ENCODE measurements at places on chromosomes 5 and 9.
A peak's percentile ranks its signal among the peaks of the same experiment; 100 is the strongest.

DNA sequence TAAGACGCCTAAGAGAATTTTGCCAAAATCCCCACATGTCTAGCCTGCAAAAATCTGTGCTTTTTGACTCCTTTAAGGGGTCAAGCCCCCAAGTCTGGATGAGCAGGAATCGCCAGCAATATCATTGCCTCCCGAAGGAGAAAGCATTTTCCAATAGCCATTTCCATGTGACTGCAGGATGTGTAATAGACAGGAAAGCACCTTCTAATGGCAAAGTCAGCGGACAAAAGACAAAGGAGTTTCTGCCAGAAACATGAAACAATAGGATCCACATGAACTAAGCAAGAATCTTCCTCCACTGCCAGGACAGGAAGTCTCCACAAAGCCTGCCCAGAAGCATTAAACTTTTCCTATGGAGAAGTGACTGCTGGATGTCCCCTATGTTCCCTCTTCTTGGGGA lies 177.1 kb upstream of the PCSK5 start:
- DNase-seq = no peak

DNA sequence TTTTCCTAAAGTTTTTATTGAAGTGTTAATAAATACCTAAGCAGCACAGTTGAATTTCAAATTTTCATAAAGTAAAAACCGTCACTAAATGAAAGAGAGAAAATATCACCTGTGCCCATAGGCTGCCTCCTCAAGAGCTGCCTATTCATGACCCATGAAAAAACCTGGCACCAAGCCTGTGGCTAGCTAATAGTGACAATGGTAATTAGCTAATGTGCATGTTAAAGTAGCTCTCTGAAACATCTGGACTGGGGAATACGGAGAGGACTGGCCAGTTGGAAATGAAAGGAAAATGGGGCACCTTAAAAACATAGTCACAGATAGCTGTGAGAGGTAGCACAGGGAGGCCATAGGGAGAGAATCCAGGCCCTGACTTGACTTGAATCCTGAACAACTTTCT lies 5.4 kb upstream of the GNE start:
- no peak for DNase-seq

DNA sequence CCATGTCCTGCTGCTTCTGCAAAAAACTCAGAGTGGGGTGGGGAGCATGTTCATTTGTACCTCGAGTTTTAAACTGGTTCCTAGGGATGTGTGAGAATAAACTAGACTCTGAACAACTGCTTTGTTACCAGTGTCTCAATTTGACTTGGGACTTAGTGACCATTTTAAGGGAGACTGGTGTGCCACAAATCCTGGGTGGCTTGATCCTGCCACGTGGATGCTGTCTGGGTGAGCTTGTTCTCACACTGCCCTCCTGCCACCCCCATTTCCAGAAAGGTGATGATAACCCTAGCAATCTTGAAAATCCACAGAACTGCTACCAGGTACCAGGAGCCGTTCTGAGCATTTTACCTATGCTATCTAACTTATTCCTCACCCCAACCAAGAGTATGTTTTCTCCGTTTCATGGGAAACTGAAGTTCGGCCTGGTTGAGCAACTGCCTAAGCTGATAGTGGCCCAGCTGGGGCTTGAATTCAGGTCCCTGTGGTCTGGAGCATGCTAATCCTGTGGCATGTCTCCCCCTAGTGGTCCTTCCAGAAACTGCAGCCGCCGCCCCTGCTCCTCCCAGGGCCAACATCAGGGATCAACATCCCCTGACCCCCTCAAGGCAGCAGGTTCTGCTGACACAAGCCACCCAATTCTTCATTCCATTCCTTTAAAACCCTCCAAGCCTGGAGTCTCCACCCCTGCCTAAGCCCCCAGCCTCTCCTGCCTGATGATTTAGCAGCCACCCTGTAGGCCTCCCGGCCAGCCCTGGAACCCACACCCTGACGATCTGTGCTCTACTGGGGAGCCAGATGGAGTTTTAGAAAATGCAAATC lies 2.8 kb downstream of the IL3 start:
- DNase-seq = peak; percentile 78

- DNase-seq = no peak
These were observed 35.5 kb downstream of the ARHGEF37 start for GRCh38 chr5:149616727-149617285.

DNA sequence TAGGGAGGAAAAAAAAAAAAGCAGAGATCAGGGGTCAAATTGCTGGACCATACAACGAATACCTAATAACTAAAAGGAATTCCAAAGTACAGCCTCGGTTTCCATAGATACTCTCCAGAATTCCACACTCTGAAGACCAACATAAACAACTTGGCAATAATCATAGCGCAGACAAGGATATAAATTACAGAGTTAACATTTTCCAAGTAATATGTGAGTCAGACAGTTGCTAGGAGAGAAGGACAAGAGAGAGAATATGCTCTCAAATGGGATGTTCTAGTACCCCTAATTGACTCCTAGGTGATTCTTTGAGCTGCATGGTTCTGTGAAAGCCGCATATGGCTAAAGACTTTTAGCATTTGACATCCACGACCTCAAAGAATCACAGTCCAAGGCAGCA lies 165.2 kb downstream of the FRMD3 start:
- no peak for DNase-seq

DNA sequence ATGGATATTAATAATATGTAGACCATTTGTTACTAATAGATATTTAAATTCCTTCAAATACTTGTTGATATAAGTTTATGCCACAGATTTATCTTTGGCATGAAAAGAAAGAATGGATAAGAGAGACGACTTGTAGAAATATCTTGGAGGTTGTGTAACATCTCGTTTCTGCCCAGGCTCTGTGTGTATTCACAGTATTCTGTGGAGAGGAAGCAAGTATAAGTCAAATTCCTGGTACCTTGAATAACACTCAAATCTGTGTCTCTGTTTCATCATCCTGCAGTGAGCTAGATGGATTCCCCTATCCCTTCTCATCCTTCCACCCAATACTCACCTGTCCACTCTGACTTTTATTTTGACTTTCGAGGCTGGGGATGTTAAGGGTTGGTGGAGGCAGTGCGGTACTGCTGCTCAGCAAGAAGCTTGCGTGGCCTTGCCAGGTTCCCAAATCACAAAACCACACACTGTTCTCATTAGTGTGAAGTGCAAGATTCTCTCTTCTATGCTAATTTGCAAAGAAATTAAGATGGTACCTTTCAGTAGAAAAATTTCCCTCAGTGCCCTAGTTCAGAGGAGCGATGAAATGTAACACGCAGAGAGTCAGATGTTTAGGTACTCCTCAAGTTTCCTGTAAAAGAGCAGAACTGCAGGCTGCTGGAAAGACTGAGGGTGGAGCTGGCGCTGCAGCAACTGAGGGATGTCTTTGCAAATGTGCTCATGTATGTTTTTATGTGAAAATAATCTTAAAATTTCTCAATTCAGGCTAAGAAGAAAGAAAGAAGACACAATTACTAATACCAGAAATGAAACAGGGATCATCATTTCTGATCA lies 42.6 kb upstream of the ANKRD18A start:
- no peak for DNase-seq

DNA sequence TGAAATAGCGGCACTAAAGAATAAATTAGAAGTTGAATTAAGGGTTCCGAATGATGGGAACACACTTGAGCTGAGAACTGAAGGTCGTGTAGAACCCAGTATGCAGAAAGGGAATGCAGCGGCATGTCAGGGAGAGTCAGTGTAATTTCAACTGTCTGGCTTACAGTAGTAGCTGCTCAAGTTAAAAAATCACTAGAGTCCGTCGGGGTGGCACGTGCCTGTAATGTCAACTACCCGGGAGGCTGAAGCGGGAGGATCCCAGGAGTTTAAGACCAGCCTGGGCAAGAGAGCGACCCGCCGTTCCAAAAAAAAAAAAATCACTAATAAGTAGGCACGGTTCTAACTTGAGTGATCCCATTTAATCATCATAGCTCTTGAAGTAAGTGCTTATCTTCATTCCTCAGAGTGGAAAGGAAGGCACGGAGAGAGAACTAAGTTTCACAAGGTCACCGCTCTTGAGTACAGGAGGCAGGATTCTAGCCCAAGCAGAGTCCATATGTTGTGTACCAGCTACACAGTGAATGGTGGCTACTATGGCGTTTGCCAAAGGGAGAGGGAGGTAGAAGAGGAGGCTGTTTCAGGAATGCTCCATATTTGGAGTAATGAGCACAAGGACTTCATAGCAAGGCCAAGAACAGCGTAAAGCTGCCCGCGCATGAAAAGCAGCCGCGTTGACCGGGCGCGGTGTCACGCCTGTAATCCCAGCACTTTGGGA lies 831 bp downstream of the RMRP start:
- no peak for DNase-seq

GRCh38 chr5:21071421-21071820 lies 1083.4 kb upstream of the CDH18 start:
- no peak for DNase-seq

- DNase-seq = no peak
These were observed 99.1 kb downstream of the BNC2 start for GRCh38 chr9:16771356-16771755.

DNA sequence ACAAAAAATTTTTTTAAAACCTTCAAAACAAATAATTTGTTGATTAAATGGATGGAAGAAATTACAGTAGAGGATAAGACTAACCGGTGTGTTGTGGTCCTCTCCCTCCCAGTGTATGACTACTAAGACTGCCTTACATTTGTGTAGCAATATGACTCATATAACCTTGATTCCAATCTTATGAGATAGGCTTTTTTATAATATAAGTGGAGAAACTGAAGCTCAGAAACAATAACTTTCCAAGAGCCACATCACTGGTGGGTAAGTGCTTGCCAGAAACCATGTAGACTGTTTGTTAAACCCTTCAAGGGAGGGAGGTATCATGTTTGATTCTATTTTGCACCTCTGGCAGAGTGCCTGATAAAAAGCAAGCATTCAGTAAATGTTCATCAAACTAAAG lies 47.5 kb downstream of the NLN start:
- no peak for DNase-seq

- no peak for DNase-seq
These were observed 48.7 kb upstream of the PSD2 start for GRCh38 chr5:139746691-139747582.

DNA sequence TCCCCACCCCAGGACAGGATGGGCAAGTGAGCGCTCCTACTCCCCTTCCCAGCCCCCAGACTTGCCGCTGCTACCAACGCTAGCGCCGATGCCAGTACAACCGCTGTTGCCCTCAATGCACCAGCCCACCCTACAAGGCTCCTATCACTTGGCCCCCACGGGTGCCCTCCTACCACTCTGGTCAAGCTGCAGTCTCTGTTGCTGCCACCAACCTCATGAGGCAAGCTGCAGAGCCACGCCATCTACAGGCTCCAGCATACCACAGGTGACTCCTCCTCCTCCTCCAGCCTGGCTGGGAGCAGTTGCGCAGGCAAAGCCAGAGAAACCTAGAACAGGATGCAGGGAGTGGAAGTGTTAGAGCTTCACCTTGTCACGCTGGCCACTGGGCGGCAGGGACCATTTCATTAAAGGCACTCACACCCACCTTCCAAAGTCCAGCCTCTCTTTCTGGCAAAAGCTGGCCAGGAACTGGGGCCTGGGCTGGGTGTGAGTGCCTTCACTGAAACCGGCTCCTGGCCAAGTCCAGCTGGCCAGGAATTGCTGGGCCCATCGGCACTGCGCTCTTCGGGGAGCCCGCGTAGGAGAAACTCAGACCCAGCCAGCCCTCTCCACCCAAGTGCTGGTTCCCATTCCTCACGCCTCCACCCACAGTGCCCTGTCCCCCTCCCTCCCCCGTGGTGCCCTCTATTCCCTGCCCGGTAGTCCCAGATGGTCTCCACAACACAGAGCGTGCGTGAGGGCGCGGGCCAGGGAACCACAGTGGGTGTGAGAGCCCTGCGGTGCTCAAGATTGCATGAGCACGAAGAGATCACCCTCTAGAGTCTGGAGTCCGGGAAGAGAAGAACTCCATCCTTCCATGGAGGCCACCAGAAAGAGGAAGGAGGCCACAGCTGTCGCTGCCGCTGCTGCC lies 1.6 kb upstream of the PCAT7 start:
- peak; percentile 76 for DNase-seq

GRCh38 chr5:53543401-53543800 lies 17.0 kb upstream of the NDUFS4 start:
- DNase-seq = no peak

GRCh38 chr9:100939636-100940035 lies 88.9 kb upstream of the PLPPR1 start:
- no peak for DNase-seq

DNA sequence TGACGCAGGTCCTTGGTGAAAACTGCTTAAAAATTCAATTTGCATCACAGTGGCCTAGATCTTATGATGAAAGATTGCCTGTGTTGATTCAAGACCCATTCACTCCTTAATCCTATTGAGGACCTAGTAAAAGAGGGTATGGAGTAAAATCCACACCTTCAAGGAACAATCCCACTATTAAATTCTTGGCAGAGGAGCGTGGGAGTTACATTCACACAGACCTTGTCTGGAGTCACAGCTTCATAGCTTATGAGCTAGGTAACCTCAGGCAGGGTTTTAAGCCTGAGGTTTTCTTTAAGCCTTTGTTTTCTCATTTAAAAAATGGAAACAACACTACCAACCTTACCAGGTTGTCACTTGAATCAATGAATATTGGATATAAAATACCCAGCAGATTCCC lies 566.5 kb upstream of the ZNF462 start:
- no peak for DNase-seq

DNA sequence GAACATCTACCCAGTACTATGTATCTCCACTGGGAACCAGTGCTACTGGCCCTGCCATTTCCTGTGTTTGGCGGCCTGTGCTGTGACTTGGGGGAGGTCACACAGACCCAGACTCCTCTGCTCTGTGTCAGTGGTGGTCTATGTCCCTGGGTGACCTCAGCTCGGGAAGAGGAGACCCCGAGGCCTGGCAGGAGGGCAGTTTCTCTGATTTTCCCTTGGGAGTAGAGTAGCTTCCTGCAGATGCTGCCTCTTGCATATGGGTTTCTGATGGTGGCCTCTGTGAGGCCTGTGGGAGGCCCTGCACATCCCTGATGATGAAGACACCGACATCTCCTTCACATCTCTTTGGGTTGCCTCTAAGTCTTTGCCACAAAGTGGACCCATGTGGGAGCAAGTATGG lies 13.0 kb upstream of the SMIM32 start:
- DNase-seq = no peak

- peak; percentile 32 for DNase-seq
These were observed 416.3 kb downstream of the NR2F1-AS1 start for GRCh38 chr5:93164690-93165089.

- DNase-seq = no peak
These were observed 476.6 kb upstream of the TNC start for GRCh38 chr9:115594557-115594956.

- DNase-seq = peak; percentile 57
These were observed 314.4 kb upstream of the EFNA5 start for GRCh38 chr5:107985144-107985543.

GRCh38 chr5:138981131-138981530 lies 106.0 kb upstream of the LRRTM2 start:
- no peak for DNase-seq

Data from stomach (tissue), 19 donors.